ENCODE measurements at places on chromosomes 11 and 22.

DNA sequence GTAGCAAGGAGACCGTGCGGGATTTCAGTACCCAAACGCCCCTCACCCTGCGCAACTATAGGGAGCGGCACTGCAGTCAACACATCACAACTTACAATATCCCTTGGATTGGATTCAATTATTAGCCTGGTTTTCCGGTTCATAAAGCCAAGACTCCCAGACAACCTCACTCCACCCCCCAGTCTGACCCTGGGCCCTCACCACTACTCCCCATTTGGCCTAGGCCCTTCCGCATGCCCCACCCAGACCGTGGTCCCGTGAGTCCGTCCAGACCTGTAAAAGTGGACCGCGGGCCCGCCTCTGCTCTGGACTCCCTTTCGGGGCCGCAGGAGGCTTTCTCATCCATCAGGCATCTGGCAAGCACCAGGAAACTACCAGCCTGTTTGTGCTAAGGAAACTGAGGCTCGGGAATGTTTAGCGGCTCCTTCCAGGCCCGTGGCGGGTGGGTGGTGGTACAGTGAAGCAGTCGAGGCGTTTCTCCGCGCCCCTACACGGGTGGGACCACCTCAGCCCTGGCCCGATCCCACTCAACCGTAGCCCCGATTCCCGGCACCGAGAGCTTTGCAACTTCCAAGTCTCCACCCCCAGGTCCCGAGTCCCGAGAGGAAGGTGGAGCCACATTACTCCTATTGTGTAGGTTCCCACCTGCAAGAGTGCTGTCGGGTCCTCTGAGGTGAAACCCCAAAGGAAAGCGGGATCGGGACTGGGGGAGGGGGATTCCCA is 679 bp upstream of the DPP3 start:
- peak; percentile 54 for DNase-seq

GRCh38 chr11:110075847-110076208 is 17.4 kb upstream of the ZC3H12C start:
- DNase-seq, result no peak

- peak; percentile 17 for DNase-seq
Observed at GRCh38 chr11:109978895-109979294, 114.3 kb upstream of the ZC3H12C start.

DNA sequence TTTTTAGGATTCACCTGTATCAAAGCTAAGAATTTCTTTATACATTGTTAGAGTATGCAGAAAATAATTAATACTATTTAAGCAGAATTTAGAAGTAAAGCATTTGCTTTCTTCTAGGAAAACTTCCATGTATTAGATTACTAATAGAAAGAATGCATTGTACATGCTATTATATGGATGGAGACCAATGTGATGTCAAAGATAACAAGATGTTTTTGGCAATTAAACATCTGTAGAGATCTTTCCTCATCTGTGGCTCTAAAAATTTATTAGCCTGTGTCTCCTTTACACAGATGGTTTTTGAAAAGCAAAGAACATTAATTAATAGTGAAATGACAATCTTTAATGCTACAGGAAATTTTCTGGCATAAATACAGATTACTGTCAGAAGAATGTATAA is 198.4 kb upstream of the CCDC179 start:
- no peak for DNase-seq

DNA sequence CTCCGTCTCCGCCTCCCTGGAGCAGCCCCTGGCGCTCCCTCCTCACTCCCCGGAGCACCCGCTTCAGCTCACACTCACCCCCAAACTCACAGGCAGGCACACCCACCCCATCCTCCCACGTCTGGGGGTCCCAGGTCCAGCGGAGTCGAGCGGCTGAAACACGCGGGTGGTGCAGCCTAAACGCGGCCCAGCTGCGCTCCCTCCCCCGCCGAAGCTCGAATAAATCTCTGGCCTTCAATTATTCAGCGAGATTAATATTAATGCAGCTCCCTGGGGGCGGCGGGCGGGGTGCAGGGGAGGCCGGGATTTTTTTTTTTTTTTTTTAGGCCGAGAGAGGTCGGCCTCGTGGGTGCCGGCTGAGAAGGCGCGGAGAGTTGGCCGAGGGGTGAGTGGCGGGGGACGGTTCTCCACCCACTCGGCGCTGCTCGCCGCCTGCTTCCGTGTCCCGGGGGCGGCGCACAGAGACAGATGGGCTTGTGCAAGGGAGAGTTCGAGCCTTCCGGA is 524 bp upstream of the SLC1A2 start:
- DNase-seq, result no peak

- no peak for DNase-seq
Observed at GRCh38 chr11:26607725-26608506, 35.9 kb upstream of the MUC15 start.

GRCh38 chr11:73597336-73597955 is 466 bp downstream of the FAM168A start:
- no peak for DNase-seq

GRCh38 chr22:39739338-39740027 is 154.1 kb downstream of the ENTHD1 start:
- DNase-seq, result no peak

- peak; percentile 81 for DNase-seq
Observed at GRCh38 chr11:118659314-118659952, 20.0 kb downstream of the TREH start.

DNA sequence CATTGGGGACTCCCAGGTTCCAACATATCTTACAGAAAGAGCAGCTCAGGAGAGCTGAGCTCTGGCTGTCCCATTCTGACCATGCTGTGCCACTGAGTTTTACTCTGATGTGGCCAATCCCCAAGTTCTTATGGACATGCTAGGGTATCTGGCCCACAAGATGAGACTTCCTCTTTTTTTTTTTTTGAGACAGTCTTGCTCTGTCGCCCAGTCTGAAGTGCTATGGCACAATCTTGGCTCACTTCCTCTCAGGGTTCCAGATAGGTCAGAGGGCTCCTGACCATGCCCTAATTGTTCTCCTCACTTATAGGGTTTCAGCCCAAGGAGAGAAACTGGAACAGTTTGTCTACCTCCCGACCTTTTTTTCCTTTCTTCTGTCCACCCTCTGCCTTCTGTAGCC is 152.3 kb upstream of the CCDC90B start:
- no peak for DNase-seq

- DNase-seq, result peak; percentile 23
Observed at GRCh38 chr11:116379185-116379828, 393.5 kb downstream of the BUD13 start.

GRCh38 chr11:115659061-115659963 is 155.1 kb upstream of the CADM1 start:
- DNase-seq, result no peak

DNA sequence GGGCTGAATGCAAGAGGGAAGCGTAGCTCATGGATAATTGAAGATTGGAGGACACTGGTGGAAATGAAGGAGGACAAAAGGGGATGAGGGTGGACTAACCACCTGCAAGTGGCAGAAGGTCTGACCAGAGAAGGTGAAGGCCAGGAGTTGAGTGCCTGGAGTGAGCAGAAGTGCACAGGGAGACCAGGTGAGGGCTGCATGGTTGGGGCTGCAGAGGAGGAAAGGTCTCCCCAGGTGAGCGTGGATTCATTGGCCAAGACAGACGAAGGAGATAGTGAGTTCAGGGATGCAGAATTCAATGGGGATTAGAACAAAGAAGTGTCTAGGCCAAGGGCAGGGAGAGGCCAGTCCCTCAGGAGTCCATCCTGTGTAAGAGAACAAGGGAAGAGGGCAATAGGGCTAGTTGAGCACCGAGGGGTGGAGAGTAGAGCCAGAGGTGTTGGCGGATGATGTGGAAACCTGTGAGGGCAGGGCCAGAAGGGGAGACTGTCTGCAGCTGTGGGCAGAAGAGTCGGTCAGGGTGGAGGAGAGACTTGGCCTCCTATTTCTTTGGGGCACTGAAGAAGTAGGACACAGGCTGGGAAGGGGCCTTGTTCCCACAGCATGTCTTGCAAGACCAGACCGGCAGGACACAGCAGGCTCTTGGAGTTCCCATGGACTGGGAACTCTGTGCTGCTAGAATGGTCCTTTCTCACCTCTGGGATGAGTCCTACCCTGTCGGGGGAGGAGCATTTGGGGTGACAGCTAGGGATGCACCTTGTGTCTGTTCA is 6.7 kb downstream of the TRIM29 start:
- no peak for DNase-seq

GRCh38 chr22:44862981-44863860 is 110.8 kb downstream of the ARHGAP8 start:
- DNase-seq, result no peak

DNA sequence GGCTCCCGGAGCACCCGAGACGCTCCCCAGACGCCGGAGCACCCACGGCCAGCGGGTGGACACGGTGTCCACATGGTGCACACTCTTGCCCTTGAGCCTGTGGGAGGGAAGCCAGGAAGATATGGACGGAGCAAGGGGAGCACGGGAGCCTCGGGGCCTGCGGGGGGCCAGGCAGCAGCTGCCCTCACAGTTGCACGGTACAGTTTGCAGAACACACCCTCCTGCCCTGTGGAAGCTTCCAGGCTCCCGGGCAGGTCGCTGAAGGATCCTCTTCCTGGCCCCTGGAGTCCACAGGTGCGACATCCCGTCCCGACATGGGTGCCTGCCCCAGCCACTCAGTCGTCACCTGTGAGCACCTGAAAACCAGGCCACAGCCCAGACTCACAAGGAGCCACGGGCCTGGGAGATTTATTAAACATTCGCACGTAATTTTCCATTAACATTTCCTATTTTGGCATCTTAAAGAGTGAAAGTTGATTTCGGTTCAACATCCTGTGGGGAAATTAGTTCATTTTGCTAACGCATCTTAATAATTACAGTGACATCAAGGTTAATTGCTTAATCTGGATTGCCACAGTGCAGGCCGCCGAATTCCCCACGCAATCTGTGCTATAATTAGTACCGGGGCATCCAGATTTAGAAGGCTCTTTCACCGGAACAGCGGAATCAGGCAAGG is 253.3 kb downstream of the BRD1 start:
- DNase-seq, result no peak

- no peak for DNase-seq
Observed at GRCh38 chr11:10786451-10786850, 22.3 kb downstream of the EIF4G2 start.

GRCh38 chr11:65436412-65437032 is 13.9 kb downstream of the NEAT1 start:
- DNase-seq, result peak; percentile 54

DNA sequence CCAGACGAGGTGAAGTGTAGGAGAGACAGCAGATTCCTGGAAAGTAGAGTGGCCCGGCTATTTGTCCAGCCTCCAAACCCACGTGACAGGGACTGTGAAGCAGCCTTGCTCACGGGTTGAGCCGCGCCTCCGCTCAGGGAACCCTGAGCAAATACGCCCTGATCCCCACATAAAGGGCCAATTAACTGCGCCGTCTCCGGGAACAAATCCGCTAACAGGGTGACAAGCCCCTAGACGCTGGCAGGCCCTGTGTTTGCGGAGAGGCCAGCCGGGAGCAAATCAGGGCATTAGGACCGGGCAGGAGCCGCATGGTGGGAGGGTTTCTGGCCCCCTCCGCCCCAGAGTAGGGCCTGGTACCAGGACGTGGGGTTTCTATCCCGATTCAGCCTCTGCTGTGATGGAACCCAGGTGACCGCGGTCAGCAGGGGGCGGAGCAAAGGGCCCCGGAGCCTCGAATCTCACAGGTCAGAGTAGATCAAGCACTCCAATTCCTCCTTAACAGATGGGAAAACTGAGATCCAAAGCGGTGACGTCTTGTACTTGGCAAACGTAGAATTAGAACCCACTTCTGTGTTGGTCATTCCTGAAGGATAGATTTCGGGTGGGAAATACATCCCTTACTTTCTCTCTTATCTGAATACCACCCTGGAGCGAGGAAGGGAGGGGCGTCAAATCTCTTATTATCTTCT is 2.0 kb upstream of the ROBO3 start:
- peak; percentile 50 for DNase-seq

- DNase-seq, result no peak
Observed at GRCh38 chr11:73757598-73757997, 3.3 kb downstream of the RAB6A start.

GRCh38 chr22:31075961-31076360 is 5.2 kb upstream of the SMTN start:
- peak; percentile 86 for DNase-seq

- no peak for DNase-seq
Observed at GRCh38 chr11:65036931-65037330, 4.1 kb upstream of the SAC3D1 start.

DNA sequence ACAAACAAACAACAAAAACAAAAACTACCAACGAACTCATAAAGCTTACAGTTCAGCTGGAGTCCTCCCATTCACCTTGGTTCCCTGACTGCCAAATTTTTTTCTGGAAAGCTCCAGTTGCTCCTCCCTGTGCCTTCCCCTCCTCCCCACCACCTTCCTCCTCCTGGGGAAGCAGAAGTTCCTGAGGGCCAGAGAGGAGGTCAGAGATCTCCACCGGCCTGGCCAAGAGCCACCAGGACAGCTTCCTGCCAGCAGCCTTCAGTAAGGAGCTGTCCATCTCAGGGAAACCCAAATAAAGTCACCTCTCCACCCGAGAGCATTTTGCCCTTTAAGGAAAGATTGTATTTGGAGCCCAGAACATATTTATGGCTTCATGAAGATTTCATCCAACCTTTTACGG is 20.0 kb downstream of the APLNR start:
- no peak for DNase-seq

GRCh38 chr11:102553835-102554282 is 23.3 kb upstream of the MMP7 start:
- DNase-seq, result no peak

DNA sequence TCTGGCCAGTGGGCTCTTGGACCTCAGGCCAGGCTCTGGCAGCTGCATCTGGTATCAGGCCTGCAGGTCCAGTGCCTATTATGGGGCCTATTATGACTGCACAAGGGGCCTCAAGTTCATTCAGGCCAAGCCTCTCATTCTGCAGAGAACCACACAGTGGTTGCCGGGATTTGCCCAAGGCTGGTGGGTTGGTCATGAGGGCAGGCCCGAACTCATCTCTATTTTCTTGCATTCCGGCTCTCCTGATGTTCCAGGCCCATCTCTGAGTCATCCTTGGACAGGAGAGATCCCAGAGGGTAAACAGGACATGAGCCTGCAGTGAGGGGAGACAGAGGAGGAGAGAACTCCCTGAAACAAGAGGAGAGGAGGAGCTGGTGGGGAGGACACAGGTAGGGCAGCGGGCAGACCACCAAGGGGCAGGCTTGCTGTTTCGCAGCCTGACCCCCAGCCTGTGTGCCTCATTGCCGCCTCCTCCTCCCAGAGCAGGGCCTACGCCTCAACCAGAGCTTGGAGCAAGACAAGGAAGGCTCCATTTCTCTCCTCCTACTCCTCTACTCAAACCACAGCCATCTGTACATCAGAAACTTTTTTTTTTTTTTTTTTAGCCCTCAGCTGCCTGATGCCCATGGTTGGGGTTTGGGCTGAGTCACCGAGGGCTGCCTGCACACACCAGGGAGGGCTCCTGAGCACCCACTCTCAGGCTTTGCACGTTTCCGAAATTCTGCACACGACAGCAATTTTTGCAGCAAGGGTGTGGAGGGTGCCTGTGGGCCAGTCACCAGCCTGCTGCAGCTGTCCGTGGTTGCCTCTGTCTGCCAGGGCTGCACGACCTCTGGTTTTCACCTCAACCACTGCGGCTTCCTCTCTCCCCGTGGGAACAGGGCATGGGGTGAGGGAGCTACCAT is 12.7 kb upstream of the TREH start:
- DNase-seq, result peak; percentile 31

GRCh38 chr11:47786373-47786772 is 19.2 kb upstream of the FNBP4 start:
- peak; percentile 75 for DNase-seq
